ENCODE measurements at places on chromosomes 6 and 20.

- DNase-seq: no peak
Measured at GRCh38 chr6:1477432-1478090, 88.2 kb downstream of the FOXF2 start.

DNA sequence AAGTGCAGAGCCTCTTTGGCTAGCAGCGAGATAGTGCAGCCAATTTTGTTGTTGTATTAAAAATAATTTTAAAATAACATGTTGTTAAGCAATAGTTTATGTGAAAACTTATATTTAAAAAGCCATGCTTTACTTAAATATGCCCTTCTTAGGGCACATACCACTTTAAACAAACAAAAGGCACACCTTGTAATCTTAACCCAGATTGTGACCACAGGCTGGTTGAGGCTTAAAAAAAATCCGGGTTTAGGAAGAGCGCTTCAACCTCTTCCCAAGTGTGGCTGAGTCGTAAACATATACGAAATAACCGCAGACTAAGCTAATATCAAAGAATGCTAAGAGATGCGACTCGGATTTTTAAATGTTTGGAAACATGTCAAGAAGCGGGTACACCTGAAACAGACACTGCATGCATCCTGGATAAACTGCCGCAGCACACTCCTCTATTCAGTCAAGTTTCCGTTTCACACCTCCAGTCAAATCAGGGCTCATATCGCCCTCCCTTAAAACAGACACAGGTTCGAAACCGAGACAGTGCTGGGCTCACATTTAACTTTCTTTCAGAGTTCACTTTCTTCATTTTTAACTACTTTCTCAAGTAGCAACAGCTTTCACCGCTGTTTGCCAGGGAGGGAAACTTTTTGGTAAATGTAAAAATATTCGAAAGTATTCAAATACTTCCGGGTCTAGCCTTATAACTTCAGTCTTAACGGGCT lies 1.5 kb downstream of the DEK start:
- DNase-seq: peak; percentile 22

DNA sequence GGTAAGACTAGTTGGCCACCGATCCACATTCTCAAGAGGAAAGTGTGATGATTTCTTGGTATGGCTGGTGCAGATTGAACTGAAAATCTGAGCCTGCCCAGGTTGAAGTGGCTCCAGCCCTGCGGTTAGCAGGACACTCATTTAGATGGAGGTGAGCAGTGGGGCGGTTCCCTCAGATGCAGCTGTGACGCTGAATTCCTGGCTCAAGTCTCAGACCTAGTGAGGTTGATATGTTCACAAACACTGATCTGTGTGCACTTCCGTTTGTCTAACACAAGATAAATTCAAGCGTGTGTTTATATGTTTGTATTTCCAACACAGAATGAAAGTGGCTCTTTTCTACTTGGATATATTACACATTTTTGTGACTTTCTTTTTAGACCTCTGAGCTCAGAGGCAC lies 83.4 kb upstream of the FRMD1 start:
- DNase-seq: no peak

DNA sequence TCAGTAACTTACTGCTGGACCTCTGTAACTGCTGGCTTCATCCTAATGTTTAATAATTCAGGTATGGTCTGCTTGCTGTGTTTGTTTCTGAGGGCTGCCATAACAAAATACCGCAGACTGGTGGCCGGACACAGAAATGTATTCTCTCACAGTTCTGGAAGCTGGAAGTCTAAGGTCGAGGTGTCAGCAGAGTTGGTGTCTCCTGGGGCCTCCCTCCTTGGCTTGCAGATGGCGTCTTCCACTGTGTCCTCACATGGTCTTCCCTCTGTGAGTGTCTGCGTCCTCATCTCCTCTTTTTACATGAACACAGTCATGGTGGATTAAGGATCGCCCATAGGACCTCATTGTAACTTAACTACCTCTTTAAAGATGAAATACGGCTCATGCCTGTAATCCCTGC lies 389.7 kb upstream of the JARID2 start:
- no peak for DNase-seq

- peak; percentile 2 for DNase-seq
Measured at GRCh38 chr6:11460001-11460668, 77.4 kb upstream of the TMEM170B start.

DNA sequence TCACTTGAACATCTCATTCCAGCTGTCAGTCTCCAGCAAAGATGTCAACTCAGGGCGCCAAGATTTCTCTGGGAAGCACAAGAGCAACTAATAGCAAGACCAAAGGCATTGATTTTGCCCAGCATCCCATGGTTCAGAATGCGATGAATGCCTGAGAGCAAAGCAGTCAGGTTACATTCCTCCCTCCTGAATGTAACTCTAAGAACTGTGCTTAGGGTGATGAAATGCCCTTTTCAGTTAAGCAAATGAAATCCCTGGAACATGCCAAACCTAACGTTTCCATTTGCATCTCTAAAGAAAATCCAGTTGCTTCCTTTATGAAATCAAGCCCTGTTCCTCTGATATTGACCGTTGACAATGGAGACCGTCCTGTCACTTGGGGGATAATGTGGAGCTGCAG lies 224.0 kb upstream of the PLN start:
- DNase-seq: no peak
